ENCODE measurements at places on chromosomes 1 and 21.
A peak's percentile ranks its signal among the peaks of the same experiment; 100 is the strongest.

DNA sequence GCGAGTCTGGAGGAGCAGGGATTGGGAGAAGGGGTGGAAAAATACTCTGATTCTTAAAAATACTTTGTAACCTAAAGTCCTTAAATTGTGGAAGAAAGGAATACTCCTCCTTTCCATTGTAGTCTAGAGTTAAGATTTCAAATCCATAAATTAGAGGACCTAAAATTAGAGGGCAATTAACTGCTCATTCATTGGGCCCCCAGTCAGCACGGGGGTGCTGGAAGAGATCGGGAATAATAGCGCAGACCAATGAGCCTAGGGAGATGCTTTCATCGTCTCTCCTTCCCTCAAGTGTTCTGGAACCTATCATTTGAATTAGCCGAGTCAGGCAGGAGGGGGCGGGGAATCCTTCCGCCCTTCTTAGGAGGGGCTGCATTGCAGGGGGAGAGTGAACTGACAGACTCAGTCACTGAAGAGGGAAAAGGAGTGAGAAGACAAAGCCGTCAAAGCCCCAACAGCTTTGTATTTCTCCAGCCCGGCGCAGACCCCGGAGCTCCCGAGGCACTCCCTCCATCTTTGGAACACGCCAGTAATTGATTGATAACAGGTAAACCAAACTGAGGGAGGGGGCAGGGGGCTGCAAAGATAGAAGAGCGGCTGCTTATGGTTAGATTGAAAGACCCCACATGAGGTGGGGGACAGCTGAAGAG lies at the start of gene MLLT11:
MLLT11 (plus strand) TSS at position 391 of the 650 bp plus-strand sequence. CDS start 6,828 bp downstream, outside the sequence.
- DNase-seq, result no peak

DNA sequence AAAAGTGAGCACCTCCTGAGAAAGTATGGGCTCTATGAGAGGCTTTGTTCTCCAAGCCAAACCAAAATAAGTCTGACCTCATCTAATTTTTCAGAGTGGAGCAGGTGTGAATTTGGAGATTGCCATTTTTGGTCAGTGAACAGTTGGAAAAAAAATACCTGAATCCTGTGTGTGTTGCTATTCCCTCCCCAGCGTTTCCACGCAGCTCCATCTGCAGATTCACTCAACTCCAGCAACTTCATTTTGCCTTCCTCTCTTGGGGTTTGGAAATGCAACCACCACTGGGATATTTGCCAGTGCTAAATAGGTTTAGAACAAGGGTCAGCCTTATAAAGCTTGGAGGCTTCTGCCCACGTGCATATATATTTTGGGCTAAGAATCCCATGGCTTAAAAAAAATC lies 11.2 kb downstream of the CASQ2 start:
- DNase-seq, result no peak

- no peak for DNase-seq
These were observed 4.2 kb downstream of the CSTB start for GRCh38 chr21:43771698-43772424.

GRCh38 chr1:84504580-84505492 lies 1.4 kb upstream of the SPATA1 start:
- no peak for DNase-seq

GRCh38 chr1:236280438-236281197 lies 1.1 kb downstream of the ERO1B start:
- DNase-seq, result no peak

GRCh38 chr1:71647513-71648300 lies 566.9 kb upstream of the ZRANB2 start:
- no peak for DNase-seq

DNA sequence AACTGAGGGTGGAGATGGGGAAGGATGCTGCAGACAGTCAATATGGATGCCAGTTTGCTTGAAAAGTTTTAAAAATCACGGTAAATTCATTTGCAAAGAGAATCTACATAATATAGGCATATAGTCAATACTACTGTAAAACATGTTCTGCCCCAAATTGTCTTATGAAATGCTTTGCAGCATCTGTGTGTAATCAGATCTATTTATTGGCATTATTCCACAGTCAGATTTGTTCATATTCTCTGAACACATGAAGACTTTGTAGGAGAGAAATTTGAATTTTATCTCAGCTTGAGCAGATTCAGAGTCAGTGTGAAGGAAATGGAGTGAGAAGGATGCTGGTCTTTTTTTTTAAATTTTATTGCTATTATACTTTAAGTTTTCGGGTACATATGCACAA lies 88.5 kb downstream of the PLPPR4 start:
- DNase-seq, result no peak

- no peak for DNase-seq
These were observed 23.2 kb downstream of the TRIM45 start for GRCh38 chr1:117098287-117098890.

GRCh38 chr1:9181176-9181906 lies 52.4 kb upstream of the GPR157 start:
- DNase-seq, result peak; percentile 56

DNA sequence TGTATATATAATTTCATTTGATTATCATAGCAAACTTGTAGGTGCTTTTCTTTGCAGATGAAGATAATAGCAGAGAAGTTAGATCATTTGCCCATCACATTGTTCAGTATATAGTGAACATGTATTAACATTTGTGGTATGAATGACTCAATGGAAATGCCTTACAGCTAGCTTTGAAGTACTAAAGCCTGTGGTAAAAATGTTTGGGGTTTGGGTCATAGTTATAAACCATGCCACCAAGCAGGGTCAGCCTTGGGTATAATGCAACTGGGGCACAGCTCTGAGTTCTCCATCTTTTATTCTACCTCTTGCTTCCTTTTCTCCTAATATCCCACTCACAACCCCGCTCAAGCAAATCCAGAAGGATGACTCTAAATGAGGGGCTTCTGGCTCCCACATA lies 141.6 kb downstream of the KCNT2 start:
- no peak for DNase-seq

DNA sequence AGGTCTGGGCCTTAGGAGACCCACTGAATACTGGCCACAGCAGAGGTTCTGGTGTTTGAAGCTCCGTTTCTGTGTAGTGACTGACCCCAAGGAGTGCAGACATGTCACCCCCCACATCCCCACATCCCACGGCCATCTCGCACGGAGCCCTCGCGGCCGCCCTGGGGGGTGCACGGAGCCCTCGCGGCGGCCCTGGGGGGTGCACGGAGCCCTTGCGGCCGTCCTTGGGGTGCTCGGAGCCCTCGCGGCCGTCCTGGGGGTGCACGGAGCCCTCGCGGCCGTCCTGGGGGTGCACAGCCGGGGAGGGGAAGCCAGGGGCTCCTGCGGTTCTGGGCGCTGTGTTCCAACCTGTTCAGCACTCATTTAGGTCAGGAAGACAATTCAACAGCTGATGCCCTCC lies 68.4 kb downstream of the SCCPDH start:
- no peak for DNase-seq

DNA sequence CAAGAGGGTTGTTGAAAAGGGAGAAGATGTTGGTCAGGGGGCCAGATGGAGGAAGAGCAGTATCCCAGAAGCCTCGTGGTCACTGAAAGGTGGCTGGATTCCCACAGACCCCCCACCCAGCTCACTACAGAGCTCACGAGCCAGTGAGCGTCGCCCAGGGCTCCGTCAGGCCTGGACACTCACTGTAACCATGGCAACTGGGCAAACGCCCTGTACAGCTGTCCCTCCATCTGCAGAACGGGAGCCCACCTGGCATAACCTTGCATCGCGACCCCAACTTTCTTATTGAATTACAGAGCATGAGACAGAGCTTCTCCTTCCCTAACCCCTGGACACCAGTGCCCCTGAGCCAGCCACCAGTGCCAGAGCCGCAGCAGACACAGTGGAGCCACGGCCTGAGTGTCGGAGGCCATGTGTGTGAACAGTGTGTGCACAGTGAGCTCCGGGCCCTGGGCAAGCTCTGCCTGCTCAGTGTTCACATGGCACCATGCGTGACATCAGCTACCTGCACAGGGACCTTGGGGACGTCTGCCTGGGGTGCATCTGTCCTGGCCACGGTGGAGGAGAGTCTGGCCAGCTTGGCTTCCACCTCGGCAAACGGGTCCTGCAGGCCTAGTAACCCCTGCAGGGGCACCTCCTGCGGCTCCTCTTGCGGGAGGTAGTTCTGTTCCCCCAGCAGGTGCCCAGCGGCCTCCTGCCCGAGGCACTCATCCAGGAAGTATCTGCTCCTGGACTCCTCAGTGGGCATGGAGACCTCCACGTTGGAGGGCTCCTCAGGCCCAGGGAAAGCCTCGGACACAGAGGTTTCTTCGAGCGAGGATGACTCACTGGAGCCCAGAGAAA lies 25.9 kb upstream of the DDOST start:
- DNase-seq, result no peak

GRCh38 chr1:168230709-168231108 lies 4.9 kb downstream of the SFT2D2 start:
- DNase-seq, result no peak

DNA sequence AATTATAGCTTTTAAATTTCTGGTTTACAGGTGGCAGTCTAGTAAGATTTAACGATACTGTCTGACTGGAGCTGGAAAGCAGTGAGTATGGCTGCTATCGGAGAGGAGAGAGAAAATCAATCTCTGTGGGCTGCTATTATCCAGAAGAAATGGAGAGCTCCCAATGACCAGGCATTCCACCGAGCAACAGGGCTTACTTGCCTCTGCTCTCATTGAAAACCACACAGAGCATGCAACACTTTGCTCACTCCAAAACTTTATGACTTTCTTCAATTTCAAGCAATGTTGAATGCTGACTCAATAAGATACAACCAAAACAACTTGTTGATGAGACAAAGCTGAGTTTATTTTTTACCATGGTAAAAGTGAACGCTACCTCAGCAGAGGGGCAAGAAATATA lies 337.0 kb upstream of the NCAM2 start:
- no peak for DNase-seq

GRCh38 chr1:154476791-154477190 lies 25.2 kb upstream of the TDRD10 start:
- DNase-seq, result no peak

DNA sequence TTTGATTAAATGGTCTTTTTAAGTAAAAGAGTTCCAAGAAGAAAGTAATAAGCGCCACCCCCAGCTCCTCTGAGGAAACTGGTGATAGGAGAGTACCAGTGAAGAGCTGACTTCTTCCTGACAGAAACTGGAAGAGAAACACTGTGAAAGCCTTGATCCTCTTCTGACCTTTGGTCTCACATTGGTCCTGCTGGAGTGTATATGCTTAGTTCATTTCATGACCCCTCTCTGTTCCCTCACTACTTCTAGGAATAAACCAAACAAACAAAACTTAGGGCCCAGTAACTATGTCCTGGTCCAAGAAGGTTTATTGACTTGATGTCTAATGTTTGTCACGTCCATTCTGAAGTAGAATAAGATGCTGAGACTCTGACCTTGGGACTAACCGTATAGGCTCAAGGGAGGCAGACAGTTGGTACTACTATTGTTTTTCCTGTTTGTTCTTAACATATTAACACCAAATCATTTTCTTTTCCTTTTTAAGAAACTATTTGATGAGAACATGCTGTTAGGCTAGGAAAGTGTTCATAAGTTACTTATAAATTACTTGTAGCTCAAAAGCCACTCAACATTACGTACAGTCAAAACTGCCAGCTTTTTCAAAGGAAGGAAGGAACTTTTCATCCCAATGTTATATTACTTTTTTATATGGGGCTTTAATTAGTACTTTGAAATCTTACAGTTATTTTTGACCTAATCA lies 57.9 kb downstream of the MIER1 start:
- no peak for DNase-seq

DNA sequence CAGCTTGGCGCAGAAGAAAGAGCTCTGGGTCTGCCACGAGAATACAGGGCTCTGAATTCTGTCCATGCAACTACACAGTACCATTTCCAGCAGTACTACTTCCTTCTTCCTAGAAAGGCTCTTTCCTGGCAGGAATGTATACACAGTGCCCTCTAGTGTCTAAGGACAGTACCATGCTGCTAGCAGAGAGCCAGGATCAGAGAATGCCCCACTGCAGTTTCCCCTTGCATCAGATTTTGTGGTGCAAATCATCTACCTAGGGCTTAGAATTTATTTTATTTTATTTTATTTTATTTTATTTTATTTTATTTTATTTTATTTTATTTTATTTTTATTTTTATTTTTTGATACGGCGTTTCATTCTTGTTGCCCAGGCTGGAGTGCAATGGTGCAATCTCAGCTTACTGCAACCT lies 50.8 kb downstream of the PAX7 start:
- DNase-seq, result peak; percentile 33

GRCh38 chr1:209240351-209240750 lies 343.2 kb upstream of the CAMK1G start:
- no peak for DNase-seq

DNA sequence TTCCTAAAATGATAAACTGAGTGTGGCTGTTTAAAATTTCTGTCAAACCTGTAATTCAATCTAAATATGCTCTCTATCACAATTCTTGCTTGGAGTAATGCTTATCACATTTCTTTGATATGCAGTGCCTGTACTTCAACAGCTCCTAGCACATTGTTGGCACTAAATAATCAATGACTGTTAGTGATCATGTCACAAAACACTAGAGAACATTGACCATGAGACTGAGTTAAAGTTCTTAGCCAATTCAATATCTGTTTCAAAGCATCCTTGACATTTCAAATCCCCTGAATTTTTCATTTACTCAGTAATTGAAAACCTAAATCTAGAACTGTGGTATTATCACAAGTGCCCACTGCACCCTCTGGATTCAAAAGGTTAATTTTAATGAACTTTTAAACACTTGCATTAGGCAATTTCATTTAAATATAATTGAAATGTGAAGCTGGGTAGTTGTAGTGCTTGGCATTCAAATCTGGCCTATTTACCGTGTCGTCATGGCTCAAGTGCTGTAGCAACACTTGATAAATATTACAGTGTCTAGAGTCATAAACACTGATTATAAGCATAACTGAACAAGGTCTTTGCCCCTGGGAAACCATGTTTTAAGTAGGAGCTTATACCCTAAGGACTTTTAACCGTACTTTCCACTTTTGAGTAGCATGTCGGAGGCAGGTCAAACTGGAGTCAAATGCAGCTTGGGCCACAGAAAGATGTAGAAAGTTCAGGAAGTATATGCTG lies 143.6 kb downstream of the LRRC7 start:
- DNase-seq, result no peak

DNA sequence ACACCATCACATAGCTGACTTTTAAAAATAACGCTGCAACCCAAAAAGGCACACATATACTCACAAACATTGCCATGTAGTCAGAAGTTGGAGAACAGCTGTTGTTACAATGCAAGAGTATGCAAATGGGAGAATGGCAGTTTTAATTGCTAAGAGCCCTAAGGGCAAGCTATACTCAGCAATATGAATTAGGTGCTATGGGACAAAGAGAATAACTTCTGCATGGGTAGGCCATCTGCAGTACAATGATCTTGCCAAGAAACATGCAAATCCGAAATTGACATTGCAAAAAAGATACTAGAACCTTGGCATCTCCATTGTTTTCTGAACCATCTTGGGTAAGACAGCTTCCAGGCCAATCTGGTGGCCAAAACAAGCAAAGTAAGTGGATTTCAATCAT lies 697.8 kb downstream of the LRRIQ3 start:
- DNase-seq, result no peak

- DNase-seq, result no peak
These were observed 406 bp downstream of the KIAA0040 start for GRCh38 chr1:175192111-175192629.

DNA sequence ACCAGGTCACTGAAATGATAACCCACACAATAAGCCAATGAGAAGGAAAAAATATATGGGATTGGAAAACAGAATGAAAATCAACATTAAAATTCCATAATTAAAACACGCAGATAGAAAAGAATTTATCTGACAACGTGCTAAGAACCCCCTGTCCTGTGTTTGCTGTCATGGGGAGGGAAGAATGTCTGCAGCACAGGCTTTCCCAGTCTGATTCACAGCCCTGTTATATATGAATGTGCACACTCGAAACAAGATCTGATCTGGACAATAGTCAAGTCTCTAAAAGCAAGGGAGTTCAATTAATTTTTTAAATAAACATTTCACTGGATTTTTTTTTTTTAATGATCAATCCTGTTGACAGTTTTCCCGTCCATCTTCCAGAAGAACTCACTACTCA lies 220.0 kb downstream of the RERE start:
- DNase-seq, result no peak
